ENCODE measurements at places on chromosomes 13 and 19.

GRCh38 chr19:24081056-24081455 is 5.9 kb upstream of the ZNF254 start:
- no peak for DNase-seq

GRCh38 chr19:16284505-16284904 is 40.1 kb upstream of the KLF2 start:
- DNase-seq: no peak

DNA sequence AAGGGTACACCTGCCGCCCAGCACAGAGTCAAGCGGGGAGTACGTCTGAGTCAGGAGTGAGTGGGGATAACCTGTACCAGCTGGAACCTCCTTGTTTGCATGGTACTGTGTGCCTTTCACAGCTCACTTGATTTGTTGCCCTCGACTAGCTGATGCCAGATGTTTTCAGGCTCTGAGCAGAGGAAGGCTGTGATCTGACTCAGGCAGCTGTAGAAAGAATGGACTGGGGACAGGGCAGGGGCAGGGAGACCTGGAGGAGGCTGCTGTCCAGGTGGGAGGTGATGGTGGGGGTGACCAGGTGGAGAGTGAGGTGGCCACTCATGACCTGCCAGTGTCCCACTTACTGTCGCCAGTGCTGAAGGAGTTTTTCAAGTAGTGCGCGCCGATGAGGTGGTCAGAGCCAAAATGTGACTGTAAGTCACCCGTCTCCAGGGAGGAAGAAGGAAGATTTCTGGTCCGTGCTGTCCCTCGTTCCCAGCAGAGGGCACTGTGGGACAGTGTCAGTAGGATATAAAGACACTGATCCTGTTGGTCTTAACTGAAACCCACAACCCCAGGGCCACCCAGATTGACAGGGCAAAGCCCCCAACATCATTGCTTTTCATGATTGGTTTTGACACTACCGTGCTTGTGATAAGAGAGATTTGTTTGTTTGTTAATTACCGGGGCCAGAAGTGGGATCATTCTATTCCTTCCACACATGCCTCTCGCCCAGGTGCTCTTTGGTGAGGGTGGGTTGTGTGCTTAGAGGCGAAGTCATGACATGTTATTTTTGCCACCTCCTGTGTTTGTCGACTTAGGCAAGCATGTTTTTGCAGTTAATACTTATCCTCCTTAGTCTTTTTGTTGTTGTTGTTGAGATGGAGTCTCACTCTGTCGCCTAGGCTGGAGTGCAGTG is 128.4 kb downstream of the DPF1 start:
- DNase-seq: peak; percentile 54

- DNase-seq: peak; percentile 83
Observed at GRCh38 chr19:49983645-49984229, 22.8 kb upstream of the SIGLEC11 start.

- DNase-seq: no peak
Observed at GRCh38 chr13:23741879-23742510, 147.2 kb downstream of the MIPEP start.

DNA sequence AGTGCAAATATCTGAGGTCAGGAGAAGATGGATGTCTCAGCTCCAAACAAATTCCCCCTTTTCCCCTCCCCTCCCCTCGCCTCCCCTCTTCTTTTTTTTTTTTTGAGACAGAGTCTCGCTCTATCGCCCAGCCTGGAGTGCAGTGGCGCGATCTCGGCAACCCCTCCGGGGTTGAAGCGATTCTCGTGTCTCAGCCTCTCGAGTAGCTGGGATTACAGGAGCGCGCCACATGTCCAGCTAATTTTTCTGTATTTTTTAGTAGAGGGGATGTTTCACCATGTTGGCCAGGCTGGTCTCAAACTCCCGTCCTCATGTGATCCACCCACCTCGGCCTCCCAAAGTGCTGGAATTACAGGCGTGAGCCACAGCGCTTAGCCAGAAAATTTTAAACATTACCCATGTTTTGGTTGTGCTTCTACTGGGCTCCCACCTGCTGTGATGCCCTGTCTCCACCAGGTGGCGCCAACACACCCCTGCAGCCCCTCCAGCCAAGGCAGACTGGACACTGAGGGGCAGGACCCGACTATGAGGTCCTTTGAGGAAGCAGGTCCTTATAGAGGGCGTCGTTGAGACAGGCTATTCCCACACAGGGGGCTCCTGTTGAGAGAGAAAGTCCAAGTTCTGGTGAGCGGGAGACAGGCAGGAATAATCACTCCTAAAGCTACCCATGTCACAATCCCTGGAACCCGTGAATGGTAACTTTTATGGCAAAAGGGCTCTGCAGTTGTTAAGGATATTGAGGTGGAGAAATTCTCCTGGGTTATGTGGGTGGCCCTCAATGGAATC is 6.3 kb downstream of the ERICH4 start:
- DNase-seq: peak; percentile 76

- DNase-seq: no peak
Observed at GRCh38 chr13:23848646-23849141, 40.5 kb downstream of the MIPEP start.

DNA sequence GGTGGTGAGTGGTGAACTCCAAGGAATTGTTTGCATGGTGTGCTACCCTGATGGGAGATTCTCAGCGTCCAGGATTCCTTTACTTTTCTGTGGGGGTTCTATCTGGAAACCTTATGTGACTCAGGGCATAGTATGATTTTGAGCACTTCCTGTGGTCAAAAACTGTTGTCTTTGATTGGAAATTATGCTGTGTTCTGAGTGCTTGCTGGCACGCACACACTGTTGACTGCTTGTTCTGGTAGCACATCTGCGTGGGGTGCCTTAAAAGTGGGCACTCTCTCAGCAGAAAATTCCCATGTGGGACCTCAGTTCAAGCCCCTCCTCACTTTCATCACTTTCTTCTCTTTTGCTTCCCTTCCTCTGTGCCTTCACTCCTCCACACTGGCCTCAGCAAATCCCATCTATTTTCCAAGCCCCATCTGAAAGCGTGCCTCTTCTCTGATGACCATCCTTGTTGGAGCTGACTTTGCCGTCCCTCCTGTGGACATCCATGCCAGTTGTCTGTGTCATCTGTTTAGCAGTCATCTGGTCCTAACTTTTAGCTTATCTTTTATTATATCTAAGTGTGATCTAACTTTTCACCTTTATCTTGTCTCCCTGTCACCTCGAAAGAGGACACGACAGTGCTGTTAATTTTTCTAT is 56.4 kb upstream of the NPAS1 start:
- peak; percentile 39 for DNase-seq

DNA sequence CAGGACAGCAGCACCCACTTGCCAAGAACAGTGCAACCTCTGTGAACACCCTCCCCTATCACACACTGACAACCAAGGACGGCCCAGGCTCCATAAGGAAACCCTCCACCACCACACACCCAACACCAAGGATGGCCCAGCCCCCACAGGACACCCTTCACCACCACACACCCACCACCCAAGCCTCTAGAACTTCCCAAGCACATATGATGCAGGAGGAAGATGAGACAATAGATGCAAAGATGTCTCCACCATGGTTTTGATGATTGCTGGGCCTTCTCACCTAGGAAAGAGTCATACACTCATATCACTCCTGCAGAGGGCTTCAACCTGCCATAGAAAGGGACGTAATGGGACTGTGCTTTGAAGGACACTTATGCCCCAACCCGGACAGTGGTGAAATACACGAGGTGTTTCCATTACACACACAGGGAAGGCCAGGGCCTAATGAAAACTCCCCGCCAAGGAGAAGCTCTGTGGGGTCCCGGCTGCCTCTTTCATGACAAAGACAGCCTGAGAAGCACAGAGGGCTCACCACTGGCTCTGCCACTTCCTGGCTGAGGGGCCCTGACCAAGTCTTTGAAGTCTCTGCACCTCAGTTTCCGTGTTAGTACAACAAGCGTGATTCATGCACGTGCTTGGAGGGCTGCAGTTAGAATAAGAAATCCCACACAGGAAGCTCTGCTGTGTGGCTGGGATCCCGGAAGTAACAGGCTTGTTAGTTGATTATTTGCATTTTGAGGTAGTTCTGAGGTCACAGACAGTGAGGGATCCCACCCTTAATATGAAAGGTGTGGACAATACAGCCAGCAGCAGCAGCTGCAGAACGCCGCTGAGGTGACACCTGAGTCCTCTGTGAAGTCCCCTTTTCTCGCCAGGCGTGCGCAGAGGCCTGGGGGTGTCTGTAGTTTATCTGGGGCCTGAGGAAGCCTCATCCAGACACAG is 61.9 kb upstream of the ATP12A start:
- DNase-seq: peak; percentile 58

- DNase-seq: no peak
Observed at GRCh38 chr19:17549085-17549740, 6.2 kb upstream of the COLGALT1 start.

GRCh38 chr13:68708336-68708908 is 1399.2 kb upstream of the ATXN8OS start:
- no peak for DNase-seq

- no peak for DNase-seq
Observed at GRCh38 chr19:13135068-13136062, 14.8 kb downstream of the STX10 start.

DNA sequence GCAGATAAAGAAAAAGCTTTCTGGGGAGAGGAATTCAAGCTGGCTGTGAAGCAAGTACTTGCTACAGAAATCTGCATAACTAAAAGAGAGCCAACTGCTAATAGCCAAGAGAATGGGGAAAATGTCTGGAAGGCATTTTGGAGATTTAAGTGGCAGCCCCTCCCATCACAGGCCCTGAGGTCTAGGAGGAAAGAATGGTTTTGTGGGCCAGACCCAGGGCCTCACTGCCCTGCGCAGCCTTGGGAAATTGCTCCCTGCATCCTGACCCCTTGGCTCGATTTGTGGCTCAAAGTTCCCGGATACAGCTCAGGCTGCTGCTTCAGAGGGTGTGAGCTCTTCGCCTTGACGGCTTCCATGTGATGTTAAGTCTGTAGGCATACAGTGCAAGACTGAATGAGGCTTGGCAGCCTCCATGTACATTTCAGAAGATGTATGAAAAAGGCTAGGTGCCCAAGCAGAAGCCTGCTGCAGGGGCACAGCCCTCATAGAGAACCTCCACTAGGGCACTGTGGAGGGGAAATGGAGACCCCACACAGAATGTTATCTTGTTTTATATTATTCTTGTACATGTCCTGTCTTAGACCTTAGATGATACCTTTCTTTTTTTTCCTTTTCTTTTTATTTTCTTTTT is 34.4 kb downstream of the MZT1 start:
- DNase-seq: no peak

DNA sequence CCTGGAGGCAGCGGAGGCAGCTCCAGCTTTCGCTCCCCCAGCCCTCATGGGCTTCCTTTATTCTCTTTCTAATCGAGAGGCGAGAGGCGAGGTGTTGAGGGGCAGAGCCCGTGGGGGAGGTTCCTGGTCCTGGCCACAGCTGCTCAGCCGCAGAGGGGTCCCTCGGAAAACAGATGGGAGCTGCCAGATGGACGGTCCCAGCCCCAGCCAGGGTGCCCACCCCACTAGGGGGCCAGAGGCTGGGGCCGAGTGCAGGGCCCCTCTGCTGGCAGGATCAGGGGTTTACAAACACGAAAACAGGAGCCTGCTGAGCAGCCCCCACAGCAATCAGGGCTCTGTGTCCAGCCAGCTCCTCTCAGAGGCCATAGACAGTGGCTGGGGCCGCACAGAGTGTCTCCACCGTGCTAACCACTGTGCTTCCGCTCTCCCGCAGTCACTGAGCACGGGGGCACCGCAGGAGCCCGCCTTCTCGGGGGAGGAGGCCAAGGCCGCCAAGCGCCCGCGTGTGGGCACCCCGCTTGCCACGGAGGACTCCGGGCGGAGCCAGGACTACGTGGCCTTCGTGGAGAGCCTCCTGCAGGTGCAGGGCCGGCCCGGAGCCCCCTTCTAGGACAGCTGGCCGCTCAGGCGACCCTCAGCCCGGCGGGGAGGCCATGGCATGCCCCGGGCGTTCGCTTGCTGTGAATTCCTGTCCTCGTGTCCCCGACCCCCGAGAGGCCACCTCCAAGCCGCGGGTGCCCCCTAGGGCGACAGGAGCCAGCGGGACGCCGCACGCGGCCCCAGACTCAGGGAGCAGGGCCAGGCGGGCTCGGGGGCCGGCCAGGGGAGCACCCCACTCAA is 182.2 kb downstream of the KDM4B start:
- DNase-seq: no peak

DNA sequence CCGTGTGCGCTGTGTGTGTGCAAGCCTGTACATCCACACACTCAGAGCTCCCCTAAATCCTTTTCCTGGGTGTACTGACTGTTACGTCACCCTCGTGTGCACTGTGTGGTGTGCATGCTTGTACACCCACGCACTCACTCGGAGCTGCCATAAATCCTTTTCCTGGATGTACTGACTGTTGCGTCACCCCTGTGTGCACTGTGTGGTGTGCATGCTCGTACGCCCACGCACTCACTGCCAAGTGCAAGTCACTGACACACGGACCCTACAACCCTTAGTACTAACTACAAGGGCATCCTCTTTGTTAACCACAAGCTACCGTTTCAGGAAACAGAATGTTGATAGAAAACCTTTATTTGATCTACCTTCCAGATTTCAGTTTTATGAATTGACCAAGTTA is 983.4 kb downstream of the EFNB2 start:
- DNase-seq: no peak

DNA sequence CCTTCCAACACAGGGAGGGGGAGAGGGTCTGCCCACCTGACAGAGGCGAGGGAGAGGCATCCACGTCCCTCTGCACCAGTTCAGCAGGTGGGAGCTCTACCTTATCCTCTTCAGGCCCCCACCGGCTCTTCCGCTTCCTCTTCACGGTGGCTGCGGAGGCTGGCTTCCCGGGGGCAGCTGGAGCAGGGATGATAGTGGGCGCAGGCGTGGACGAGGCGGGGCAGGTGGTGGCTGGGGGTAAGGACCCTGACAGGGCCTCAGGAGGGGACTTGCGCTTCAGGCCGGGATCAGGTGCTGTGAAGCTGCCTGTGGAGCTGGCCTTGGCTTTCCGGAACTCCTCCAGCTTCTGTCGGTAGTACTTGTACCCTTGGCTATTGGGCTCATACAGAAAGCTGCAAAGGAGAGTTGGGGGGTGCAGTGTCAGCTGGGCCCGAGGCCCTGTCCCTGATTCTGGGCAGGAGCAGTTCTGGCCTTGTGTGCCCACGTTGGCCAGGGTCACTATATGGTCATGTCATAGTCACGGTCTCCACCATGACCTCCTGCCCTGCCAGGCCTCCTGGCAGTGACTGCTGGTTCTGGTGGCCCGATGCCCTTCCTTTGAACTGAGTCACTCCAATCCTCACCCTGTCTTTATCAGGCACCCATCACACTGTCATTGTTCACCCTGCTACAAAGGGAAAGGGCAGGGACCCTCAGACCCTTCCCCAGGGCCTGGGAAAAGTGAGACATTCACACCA is 23.2 kb downstream of the SUGP1 start:
- DNase-seq: no peak

DNA sequence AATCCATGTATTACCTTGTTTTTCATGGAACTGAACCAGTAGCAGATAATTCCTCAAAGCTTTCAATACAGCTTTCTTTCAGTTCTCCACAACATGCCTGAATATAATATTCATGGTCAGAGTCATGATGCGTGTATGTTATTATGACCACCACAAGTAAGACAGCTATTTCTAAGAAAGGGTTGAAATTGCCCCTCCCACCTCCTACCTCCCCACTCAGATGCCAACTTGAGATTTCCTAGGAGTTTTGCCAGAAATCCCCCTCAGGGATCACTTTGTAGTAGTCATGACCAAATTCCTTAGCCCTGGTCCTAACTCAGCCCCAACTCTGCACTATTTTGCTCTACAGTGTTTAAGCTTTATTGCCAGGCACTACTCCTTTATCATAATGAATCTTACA is 69.9 kb upstream of the RAP2A start:
- no peak for DNase-seq

Data from activated naive CD4-positive, alpha-beta T cell treated with Interleukin-2 at 50 U/mL for 16 hours (primary cell).